Nasal cavity respiratory epithelium epithelial cell of viscerocranial mucosa (primary cell): ENCODE measurements at places on chromosomes 4 and X. TPM values are rescaled to one million over a fixed set of nuclear protein-coding genes. Genes with fewer than 3 reads are reported as not detected.

DCX gene
- total RNA-seq = not detected in 2 replicates

GAB1 gene
- total RNA-seq = 7.5 and 23.0 TPM in 2 replicates

DGKK gene
- not detected in 2 replicates for total RNA-seq

ARHGAP4 gene
- total RNA-seq = 0.68 and 1.4 TPM in 2 replicates

STOX2 gene
- total RNA-seq = 1.4 and 16.7 TPM in 2 replicates

PPA2 gene
- total RNA-seq = 117 and 144 TPM in 2 replicates

MAGEB5 gene
- not detected in 2 replicates for total RNA-seq

FGF13 gene
- total RNA-seq = 2.4 and 3.0 TPM in 2 replicates

PRSS12 gene
- 28.4 and 31.1 TPM in 2 replicates for total RNA-seq

FAM9B gene
- total RNA-seq = not detected in 2 replicates

TMPRSS11F gene
- 4.8 and 8.7 TPM in 2 replicates for total RNA-seq

DOK7 gene
- total RNA-seq = 2.1 and 2.7 TPM in 2 replicates

FMR1NB gene
- not detected in 2 replicates for total RNA-seq

AWAT2 gene
- total RNA-seq = not detected in 2 replicates

ARMCX2 gene
- 33.0 and 35.2 TPM in 2 replicates for total RNA-seq

MAGEC3 gene
- not detected in 2 replicates for total RNA-seq

SGMS2 gene
- total RNA-seq = 126 and 139 TPM in 2 replicates

TMEM154 gene
- total RNA-seq = 23.6 and 30.8 TPM in 2 replicates

FAM47E gene
- 0.34 and 2.1 TPM in 2 replicates for total RNA-seq

GYPA gene
- not detected in 2 replicates for total RNA-seq

FAM9C gene
- total RNA-seq = not detected in 2 replicates

NAP1L5 gene
- 0.34 and 1.7 TPM in 2 replicates for total RNA-seq

SPANXD gene
- not detected in 2 replicates for total RNA-seq

HSFX4 gene
- total RNA-seq = not detected in 2 replicates

NXF2 gene
- not detected in 2 replicates for total RNA-seq

TBX22 gene
- not detected in 2 replicates for total RNA-seq

MAGEA9B gene
- total RNA-seq = not detected in 2 replicates

GPR143 gene
- 0.64 and 0.68 TPM in 2 replicates for total RNA-seq

GAGE2A gene
- not detected in 2 replicates for total RNA-seq

PAK3 gene
- under 0.01 and 0.07 TPM in 2 replicates for total RNA-seq

MMRN1 gene
- under 0.01 and 0.07 TPM in 2 replicates for total RNA-seq

TRIM61 gene
- total RNA-seq = 0.64 and 1.0 TPM in 2 replicates

TLL1 gene
- total RNA-seq = 0.50 and 1.0 TPM in 2 replicates

SHROOM2 gene
- total RNA-seq = 3.4 and 11.4 TPM in 2 replicates

ITIH6 gene
- not detected in 2 replicates for total RNA-seq

KDR gene
- total RNA-seq = 0.43 TPM in 1 of 2 replicates, not detected in the other
